ENCODE measurements at places on chromosomes 5 and 9.

DNA sequence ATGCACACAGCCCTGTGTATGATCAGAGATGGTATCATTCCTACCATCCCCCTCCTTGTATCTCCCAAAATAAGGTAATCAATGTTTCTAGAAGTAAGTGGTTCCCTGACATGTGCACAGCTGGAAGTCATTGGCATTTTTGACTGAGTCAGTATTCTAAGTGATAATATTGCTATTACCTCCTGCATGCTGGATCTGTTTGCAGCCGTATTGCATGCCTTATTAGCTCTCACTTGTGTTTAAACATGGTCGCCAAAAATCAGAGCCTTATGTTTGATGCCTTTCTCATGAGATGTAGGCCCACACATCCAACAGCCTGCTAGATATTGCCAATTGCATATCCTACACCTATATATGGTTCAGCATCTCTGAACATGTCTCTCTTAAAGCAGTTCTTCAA is 254.3 kb downstream of the CDH12 start:
- DNase-seq: no peak

DNA sequence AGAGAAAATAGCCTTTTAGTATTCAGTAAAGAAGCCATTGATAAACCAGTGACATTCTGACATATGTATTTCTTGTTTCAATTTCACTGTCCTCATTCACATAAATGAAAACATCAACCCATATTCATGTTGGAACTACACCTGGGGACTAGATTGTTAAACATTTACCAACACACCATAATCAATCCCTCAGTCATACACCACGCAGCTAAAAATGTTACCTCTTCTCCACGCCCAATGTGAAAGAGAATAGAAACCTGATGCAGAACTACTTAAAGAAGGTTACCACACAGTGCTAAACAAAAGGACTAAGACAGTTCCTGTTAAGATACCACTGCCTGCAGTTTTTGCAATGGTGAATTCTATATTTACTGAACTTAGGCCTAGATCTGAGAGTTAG is 518.9 kb downstream of the PRELID2 start:
- no peak for DNase-seq

DNA sequence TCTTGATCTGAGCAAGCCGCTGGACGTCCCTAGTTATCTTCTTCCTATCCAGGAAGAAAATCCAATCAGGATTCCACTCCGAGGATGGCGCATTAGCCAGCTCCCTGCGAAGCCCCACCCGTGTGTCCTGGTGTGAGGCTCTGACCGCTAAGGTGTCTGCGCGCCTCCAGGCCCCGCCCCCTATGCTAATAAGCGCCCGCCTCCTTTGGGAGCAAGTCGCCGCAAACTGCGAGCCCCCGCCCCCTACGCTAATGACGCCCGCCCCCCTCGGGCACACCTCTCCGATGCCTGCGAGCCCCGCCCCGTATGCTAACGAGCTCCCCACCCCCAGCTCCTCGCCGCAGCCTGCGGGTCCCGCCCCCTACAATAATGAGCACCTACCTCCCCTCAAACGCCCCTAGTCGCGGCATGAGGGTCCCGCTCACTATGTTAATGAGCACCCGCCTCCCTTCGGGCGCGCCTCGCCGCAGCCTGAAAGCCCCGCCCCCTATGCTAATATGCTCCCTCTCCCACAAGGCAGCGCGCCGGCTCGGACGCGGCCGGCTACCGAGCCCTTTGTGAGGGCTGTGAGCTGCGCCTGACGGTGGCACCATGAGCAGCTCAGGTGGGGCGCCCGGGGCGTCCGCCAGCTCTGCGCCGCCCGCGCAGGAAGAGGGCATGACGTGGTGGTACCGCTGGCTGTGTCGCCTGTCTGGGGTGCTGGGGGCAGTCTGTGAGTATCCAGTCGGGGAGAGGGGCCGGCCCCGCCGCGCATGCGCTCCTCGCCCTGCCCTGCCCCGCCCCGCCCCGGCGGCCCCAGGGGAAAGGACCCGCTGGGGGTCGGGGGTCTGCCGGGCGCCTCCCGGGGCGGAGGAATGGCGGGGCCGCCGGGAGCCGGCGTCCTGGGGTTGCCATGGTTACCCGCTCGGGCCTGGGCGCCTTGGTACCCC is at the start of gene CACFD1:
CACFD1 (plus strand) TSS at position 503 of the 929 bp plus-strand sequence; CDS start at position 592, 89 bp downstream.
- peak; percentile 88 for DNase-seq

DNA sequence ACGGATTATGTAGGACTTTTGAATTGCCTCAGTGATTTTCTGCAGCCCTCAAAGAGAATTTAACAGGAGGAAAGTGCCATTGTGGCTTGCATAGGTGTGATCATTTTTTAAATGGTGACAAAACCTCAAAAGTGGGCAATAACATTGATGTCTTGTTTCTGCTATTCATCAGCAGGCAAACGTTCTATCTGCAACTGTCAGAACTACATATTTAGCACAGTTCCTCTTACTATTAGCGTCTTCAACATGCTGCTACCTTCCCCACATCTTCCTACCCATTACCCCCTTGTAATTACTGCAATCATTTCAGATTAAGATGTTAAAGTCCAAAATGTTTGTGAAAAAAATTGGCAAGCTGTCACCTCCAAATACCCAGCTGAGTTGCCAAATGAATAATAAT is 254.6 kb downstream of the SMARCA2 start:
- no peak for DNase-seq

DNA sequence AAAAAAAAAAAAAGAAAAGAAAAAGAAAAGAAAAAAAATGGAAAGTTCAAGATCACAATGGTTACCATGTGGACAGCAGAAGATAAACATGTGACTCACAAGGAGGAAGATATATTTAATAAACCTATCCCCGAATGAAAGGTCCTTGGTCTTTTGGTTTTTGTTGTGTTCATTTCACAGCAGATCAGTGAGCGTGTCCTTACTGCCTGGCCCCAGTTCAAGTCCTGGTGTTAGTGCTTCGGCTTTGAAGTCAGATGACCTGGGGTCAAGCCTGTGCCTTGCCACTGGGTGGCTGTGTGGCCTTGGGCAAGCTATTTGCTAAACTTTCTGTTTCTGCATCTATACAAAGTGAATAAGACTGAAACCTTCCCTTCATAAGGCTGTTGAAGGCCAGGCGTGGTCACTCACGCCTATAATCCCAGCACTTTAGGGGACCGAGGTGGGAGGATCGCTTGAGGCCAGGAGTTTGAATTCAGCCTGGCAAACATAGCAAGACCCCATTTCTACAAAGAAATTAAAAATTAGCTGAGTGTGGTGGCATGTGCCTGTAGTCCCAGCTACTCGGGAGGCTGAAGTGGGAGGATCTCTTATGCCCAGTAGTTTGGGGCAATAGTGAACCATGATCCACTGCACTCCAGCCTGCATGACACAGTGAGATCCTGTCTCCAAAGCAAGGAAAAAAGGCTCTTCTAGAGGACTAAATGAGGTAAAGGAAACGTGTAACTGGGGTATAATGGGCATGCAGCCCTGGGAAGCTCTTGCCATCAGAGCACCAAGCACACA is 94.5 kb upstream of the SPATA31D4 start:
- DNase-seq: no peak

GRCh38 chr9:138044485-138045383 is 167.2 kb downstream of the CACNA1B start:
- no peak for DNase-seq

- no peak for DNase-seq
Observed at GRCh38 chr5:173989432-173990082, 587 bp downstream of the C5orf47 start.

GRCh38 chr5:158922816-158923215 is 176.9 kb downstream of the EBF1 start:
- no peak for DNase-seq

All from ascending aorta (tissue), 2 donors.